ENCODE measurements at places on chromosomes 5 and 9.
A peak's percentile ranks its signal among the peaks of the same experiment; 100 is the strongest.

- DNase-seq: no peak
These were observed 50.1 kb upstream of the TTC39B start for GRCh38 chr9:15357050-15357653.

DNA sequence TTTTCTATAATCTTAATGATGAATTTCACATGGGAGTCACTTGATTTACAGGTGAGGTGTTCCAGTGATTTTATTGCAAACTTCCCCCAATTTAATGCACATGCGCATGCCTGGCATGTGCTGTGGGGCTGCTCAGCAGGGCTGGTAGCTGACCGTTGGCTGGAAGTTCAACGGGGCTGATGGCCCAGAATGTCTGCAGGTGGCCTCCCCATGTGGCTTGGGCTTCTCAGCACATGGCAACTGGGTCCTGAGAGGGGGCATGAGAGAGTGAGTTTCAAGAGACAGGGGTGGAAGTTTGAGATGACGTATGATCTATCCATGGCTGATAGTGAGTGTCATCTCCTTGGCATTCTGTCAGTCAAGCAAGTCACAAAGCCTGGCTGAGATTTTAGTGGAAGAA is 259.8 kb downstream of the ZSWIM6 start:
- no peak for DNase-seq

GRCh38 chr5:67176936-67177335 is 19.7 kb downstream of the CD180 start:
- DNase-seq: no peak

GRCh38 chr5:1548702-1549474 is 25.1 kb upstream of the LPCAT1 start:
- DNase-seq: no peak

DNA sequence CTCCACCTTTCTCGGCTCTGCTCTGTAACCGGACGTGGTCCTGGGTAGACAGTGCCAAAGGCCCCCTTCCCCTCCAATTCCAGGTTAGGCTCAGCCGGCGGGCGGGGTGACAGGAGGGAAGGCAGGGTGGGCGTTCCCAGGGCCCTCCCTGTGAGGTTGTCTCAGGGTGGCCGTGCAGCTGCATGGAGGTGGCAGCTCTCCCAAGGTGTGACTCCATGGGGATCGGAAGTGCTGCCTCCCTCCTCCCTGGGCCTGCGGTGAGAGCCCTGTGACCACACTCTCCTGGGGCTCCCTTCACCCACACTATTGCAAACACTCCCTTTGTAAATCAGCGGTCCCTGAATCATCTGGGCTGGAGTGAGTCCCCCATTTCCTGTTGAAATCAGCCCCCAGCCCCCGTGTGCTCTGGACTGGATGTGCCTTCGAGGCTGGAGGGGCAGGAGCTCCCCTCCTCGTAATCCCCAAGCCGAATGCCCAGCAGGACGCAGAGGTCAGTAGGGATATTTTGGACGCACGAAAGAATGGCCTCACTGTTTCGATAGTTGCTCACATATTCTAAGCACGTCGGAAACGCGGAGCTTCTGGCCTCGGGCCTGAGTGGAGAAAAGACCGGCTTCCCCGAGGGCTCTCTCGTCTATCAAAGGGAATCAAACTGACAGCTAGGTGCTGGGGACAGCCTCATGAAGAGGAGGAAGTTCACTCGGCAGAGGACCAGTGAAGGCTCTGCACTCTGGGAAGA is 107.6 kb upstream of the COL5A1 start:
- DNase-seq: peak; percentile 93

GRCh38 chr5:861442-862366 is 10.9 kb upstream of the ZDHHC11 start:
- DNase-seq: no peak

DNA sequence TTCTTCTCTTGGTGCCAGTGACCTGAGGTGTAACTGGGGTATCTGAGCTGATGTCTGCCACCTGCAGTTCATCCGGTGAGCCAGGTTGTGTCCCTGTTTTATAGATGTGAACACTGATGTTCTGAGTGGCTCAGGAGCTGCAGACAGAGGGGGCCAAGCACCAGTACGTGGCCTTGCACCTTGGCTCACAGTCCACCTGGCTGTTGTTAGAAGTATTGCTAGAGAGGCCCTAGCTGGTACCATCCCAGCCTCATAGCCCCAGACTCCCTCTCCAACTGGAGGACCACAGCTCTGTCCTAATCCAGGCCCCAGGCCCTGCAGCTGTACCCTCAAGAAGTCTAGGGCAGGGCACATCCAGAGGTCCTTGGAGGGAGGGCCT is 16.2 kb downstream of the PHF2 start:
- DNase-seq: no peak

DNA sequence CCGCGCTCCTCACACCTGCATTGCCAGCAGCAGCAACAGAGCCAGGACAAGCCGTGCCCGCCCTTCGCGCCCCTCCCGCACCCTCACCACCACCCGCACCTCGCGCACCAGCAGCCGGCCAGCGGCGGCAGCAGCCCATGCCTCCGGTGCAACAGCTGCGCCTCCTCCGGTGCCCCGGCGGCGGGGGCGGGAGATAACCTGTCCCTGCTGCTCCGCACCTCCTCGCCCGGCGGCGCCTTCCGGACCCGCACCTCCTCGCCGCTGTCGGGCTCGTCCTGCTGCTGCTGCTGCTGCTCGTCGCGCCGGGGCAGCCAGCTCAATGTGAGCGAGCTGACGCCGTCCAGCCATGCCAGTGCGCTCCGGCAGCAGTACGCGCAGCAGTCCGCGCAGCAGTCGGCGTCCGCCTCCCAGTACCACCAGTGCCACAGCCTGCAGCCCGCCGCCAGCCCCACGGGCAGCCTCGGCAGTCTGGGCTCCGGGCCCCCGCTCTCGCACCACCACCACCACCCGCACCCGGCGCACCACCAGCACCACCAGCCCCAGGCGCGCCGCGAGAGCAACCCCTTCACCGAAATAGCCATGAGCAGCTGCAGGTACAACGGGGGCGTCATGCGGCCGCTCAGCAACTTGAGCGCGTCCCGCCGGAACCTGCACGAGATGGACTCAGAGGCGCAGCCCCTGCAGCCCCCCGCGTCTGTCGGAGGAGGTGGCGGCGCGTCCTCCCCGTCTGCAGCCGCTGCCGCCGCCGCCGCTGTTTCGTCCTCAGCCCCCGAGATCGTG is 517 bp downstream of the KCNN2 start:
- peak; percentile 4 for DNase-seq

DNA sequence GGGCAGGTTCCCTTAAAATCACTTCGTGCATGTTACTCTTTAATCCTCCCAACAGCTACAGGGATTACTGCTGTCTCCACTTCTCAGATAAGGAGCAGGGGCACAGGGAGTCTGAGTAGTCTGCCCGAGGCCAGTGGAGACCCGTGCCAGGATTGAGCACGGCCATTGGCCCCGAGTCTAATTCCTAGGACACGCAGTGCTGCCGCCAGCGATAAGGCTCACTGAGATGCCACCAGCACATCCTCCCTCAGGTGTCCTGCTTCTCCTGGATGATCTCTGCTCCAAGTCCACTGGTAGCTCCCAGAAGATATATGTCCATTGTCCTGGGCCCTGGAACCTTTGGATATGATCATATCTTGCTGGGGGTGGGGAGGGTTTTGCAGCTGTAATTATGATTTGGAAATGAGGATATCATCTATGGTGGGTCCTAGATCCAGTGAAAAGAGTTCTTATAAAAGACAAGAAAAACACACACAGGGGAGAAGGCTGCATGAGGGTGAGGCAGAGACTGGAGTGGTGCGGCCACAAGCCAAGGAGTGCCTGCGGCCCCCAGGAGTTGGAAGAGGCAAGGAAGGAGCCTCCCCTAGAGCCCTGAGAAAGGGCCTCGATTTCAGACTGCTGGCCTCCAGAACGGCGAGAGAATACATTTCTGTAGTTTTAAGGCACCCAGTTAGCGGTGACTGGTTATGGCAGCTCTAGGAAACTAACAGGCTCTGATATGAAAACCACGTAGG is 19.4 kb upstream of the MED10 start:
- no peak for DNase-seq

GRCh38 chr9:104900324-104900723 is 27.6 kb downstream of the ABCA1 start:
- DNase-seq: no peak

DNA sequence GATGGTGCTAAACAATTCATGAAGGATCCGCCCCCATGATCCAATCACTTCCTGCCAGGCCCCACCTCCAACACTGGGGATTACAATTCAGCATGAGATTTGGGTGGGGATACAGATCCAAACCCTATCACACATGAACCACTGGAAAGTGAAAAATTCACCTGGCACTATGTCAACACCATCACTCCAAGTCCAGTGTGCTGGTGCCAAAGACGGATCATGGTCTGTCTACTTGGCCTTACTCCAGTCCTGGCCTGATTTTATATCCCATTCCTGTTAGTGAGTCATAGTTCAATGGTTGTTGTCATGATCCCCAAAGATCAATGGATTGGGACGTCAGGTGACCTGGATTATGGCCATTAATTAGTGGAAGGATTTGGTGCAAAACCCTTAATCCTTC is 147.4 kb upstream of the RPS23 start:
- DNase-seq: no peak

DNA sequence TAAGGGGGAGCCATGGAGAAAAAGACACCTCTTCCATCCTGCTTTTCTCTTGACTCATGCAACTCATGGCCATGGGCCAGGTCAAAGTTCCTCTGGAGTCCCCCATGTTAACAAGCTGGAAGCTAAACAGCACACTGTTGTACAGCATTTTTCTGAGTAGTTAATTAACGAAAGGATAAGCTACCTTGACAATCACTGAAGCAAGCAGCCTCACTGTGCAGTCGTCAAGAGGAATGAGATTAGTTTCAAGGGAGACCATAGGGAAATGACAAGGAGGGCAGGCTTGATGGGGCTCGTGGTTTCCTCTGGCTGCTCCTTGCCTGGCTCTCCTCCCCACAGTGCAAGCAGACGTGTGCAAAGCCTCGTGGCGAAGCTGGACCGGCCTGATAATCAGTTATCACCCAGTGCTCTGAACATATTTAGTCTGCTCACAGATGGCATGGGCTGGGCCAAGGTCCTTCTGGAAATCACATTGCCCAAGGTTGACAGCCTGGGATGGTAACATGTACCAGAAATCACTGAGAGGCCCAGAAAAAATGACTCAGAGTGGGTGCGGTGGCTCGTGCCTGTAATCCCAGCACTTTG is 209.5 kb downstream of the SLIT3 start:
- DNase-seq: no peak

GRCh38 chr9:4297786-4298254 is 2.0 kb downstream of the GLIS3 start:
- DNase-seq: peak; percentile 79

- DNase-seq: peak; percentile 64
These were observed 98.8 kb downstream of the LHX2 start for GRCh38 chr9:124110307-124110915.

DNA sequence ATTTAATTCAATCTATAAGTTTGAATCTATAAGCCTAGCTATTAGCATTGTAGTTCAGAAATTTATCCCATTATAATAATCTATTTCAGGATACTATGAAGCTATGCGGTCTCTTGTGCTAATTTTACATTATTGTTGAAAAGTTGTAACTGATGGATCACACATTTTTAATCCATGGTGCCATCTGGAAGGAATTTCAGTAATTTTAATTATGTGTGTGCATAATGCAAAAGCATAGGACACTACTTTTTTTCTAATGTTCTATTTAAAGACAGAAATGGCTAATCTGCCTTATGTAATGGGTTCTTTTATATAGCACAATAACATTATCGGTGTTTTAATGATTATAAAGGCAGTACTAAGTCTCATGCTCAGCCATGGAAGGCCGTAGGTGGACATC is 90.6 kb downstream of the HOMER1 start:
- no peak for DNase-seq

DNA sequence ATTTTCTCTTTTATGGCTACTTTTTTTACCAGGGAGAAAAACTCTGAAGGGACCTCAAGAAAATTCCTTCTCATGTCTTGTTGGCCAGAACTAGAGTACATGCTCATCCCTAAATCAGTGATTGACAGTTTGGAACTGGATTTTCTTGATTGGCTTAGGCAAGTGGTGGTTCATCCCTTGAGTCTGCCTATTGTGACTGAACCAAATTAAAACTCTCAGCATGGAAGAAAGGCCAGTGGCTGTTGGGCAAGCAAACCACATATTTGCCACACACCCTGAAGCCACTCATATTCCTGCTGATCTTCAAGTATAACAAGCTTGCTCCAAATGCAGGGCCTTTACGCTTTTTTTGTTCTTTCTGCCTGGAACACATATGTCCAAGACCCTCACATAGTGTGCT is 7.2 kb upstream of the HOMER1 start:
- DNase-seq: no peak

DNA sequence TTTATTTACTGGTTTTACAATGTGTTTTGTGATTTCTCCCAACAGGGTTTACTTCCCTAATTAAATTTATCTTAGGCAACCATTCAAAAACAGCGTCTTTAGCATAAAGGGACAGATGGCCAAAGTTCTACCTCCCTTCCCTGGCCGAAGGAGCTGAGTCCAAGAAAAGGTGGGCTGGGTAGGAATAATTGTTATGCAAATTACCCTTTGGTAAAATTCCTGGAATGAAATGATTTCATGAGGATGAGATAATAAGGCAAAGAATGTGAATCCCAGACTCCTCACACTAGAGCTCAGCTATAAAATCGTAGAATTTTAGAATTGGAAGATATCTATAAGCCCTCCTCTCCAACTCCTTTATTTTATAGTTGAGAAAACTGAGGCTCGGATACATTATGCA is 119.6 kb downstream of the SGCD start:
- DNase-seq: no peak

DNA sequence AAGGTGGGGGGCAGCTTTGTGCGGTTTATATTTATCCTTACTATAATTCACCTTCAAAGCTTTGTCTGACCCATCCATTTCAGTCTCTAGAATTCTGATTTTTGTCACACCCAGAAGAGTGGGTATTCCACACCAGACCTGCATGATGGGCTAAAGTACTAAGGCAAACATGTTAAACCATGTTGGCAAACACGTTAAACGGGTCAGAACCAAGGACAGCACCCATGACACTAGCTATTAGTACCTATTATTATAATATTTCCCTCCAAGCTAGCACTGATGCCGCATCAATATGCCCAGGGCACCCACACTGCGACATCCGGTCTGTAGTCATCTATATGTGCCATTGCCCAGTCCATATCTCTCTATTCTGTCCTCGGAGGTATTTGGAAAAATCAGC is 104.7 kb downstream of the FBXW11 start:
- DNase-seq: no peak

GRCh38 chr5:5881294-5881693 is 458.8 kb downstream of the ICE1 start:
- no peak for DNase-seq
